Stimulated activated memory B cell treated with anti-CD40 and anti-IgM and Interleukin-4, amounts not matched to agents 10 μg/mL and 1 μg/mL and 100 μg/mL, for 72 hours (primary cell): ENCODE measurements at places on chromosomes 1 and 21.

- no peak for ATAC-seq
These were observed 161.1 kb upstream of the CXADR start for GRCh38 chr21:17351766-17352165.

GRCh38 chr1:209527372-209527771, 56.1 kb upstream of the CAMK1G start:
- ATAC-seq, result no peak

GRCh38 chr1:151158751-151159251, 2.4 kb downstream of the TNFAIP8L2 start:
- ATAC-seq, result no peak

DNA sequence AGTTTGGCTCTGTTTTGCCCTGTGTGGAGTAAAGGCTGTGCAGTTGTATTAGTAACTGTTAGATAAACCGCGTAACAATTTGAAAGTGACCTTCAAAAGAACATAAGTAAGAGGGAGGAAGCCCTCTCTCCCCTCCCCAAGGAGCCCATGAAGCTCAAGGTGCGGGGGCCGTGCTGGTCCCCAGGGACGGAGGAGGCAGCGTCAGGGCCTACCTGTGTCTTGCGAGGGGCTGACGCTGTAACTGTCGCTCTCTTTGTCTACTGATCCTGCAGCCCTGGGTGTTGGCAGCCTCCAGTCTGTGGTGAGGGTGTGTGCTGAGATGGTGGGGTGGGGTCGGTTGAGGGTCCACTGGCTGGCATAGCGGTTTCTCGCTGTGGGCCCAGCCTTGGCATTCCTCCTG, 176.6 kb downstream of the PCP4 start:
- ATAC-seq, result no peak

DNA sequence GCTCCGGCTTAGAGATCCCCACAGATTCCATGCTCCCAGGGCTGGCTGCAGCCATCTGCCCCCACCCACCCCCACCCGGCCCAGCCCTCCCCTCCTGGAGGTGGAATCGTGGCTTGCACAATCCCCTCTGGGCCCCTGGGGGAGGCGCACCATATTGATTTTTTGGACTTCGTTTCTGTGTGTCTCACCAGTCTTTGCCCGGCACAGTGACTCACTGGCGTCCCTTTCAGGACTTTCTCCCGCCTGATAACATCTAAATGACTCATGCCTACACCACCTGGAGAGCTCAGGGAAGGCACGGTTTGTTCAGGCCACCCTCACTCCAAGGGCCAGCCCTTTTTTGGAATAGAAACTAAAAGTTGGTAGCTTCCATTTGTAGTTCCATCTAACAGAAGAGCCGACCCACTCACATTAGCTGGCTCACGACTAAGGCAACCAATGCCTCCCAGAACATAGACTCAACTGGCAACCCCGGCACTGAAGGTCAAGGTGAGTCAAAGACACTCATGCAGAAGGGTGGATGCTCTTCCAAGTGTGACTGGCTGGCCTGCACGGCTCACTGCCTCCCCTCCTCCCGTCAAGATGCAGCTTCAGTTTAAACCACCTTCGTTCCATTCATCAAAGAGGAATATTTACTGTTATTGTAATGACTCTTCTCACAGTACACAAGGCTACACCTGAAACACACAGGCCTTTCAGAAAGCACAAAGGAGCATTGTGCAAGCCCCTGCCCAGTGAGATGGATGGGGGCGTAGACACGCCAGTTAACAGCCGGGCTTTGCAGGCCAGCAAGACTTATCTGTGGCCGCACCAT, 18.1 kb upstream of the ETS2 start:
- ATAC-seq, result peak; percentile 43

DNA sequence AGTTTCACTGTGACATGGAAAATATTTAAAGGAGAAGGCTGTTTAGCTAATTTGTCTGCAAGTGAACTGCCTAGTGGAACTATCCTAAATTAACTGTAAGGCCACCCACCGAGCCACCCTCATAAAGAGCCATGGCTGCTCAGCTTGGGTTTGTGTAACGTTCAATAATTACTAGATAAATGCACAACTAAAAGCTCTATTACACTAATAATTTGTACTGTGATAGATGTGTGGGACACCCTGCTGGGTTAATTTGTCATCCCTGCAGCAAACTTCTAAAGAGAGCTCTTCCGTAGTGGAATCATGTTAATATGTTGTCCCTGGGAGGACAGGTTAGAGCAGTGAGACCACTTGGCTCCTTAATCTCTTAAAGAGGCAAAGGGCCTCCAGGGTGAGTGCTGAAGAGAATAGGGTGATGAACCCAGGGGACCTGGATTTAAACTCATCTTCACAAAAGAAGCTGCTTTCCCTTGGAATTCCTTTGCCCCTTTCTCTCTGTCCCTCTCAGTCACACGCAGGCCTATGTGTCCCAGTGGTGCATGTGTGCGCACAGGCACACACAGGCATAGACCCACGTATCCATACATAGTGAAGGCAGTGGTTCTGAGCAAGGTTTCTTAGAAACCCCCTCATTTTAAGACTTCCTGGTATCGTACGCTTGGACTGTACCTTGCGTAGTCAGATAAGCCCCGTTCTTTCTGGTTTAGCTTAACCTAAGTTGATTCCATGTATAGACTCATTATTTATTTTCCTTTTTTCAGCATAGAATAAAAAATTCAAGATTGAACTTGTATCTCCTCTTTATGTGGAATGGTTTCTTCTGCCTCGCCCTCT, 310.3 kb downstream of the NFIA start:
- ATAC-seq, result no peak

DNA sequence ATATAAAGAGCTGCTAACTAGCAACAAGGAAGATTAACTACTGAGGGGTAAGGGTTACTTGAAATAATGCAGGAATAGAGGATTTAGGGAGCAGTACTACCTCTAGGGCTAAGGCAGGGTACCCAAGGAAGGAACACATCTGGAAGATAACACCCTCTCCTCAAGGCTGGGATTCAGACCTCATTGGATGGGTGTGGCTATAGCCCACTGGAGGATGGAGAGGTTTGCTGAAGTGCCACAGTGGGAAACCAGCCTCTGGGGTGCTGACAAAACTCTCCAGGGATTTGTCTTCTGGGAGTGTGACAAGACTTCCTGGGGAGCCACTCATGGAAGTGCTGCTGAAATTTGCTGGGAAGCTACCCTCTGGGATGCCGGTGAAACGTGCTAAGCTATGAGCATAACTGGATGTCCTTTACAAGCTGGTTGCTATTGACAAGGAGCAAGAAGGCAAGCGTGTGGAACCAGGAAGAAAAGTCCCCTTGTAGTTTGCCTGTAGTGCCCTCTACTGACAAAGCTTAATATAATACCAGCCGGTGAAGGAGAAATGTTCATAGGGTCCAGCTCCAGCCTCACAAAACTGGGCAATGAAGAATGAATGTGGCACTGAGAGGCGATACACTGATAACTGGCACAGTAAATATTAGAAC, 122.8 kb upstream of the USP24 start:
- peak; percentile 61 for ATAC-seq

DNA sequence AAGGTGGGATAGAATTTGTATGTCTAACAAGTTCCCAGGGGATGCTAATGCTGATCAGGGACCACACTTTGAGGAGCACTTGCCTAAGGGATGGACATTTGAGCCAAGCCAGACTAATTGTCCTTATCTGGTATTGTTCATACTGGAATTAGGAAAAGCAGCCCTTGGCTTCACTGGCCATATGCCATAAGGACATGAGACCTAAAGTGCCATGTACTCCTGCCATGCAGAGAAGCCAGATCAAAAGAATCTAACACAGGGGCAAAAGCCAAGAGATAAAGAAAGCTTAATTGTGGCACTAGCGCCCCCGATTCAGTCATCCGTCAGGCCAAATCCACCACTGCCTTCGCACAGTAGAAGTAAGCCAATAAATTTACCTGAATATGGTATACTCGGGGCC, 45.7 kb downstream of the RNF11 start:
- no peak for ATAC-seq

DNA sequence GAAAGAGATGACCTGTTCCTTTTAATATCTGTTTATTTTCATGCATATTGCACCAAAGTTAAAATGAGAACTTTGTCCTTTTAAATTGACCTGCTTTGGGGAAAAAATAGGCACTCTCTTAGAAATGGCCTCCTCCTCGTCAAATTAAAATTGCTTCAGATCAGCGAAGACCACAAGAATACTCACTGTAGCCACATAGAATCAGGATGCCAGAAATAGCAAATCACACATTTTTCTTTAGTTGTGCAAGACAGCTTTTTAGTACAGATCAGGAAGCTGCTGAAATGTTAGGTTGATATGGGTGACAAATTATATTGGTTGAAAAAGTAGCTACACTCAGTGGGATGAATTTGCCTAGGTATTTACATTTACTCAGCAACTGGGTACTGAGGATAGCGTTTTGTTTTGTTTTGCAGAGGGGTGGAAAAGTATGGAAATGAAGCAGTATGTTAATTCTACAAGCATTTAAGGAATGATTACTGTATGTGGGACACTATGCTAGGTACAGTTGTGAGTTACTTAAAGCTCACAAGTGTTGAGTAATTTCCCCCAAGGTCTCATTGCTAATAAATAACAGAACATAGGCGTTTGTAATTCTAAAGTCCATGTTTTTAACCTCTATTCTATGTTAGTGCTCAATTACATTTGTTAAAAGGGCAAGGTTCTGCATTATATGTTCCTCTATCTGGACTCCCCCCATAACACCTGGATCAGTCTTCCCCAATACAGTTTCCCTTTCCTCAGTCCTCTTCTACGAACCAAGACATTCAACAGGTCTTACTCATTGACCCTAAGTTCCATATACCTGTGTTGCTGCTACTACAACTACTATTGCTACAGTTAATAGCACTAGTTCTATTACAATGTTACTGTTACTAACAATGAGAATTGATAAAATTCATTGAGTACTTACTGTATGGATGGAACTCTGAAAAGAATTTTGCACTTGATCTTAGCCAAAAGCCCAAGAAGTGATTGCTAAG, 99.4 kb upstream of the S1PR1 start:
- ATAC-seq, result peak; percentile 58

GRCh38 chr1:67777440-67777839, 55.8 kb downstream of the GNG12 start:
- no peak for ATAC-seq
